ENCODE measurements at places on chromosomes 3 and 15. TPM values are rescaled to one million over a fixed set of nuclear protein-coding genes. Genes with fewer than 3 reads are reported as not detected.

DNA sequence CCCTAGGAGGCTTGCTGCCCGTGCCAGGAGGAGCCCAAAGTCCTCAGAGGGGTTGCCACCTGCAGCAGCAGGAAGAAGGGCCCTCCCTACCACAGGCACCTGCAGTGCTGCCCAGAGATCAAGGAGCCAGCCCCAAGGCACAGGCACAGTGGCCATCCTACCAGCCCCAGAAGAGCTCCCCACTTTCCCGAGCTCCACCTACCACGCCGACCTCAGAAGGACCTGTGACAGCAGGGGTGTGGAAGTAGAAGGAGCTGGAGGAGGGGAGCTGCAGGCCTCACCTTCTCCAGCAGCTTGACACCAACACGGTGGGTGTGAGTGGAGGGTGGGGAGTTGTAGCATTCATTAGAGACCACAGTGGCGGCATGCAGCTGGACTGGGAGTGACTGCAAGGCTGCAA, 485.8 kb downstream of the GABRG3 start:
- no peak for DNase-seq

GRCh38 chr3:42254566-42254965, 11.4 kb downstream of the CCK start:
- DNase-seq: no peak

The ANKDD1A gene
- total RNA-seq: 4.9 TPM

GRCh38 chr3:187066228-187066995, 72.9 kb downstream of the RPL39L start:
- peak; percentile 84 for DNase-seq

The DET1 gene
- 7.7 TPM for total RNA-seq

The HTR3E gene
- not detected for total RNA-seq

- peak; percentile 41 for DNase-seq
These were observed 33.8 kb upstream of the ACP3 start for GRCh38 chr3:132283440-132283839.

The PCSK6 gene
- 4.7 TPM for total RNA-seq

DNA sequence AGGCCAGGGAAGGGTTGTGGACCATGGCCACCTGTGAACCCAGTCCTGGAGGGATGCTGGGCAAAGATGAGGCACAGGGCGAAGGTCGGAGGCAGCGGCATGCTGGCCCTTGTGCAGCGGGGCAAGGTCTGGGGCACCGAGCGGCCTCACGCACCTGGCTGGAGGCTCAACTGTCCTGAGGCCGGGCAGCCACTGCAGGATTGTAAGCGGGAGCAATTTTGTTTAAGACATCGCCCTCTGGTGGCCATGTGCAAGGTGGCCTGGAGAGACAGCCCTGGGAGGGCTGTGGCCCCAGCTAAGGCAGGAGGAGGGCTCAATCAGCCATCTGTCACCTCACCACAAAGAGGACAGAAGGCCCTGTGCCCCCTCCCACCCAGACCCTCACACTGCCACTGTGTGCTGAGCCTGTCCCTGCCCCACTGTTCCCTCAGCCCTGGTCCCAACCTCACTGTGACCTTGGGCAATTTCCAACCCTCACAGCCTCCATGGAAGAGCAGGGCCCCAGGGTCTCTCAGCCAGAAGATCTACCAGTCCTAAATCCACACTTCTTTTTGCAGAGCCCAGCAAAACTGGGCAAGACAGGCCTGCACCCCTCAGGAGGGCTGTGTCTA, 46.2 kb downstream of the TPRA1 start:
- DNase-seq: peak; percentile 96

The MCF2L2 gene
- 6.4 TPM for total RNA-seq

- no peak for DNase-seq
These were observed 260.7 kb downstream of the OPA1 start for GRCh38 chr3:193853511-193854219.

DNA sequence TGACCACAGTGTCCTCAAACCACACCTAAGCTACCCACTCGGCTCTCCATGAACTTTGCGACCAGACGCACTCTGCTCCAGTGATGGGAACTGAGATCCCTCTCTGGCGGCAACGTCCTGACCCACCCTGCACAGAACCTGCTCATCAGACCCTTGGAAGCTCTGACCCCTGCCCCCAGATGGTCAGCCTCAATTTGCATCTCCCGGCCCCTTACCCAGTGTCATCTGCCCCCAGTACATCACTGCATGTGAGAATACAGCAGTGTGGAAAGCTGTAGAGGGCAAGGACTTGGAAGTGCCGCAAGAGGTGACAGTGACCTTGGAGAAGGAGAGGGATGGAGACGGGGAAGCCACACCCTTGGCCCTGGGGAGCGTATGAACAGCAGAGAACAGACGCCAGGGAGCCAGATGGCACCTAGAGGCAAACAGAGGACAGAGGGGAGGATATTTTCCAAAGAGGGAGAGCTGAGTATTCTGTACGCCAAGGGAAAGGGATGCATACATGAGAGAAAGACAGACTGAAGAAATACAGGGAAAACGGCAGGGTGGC, 192.0 kb downstream of the XXYLT1 start:
- no peak for DNase-seq

Data from H7 (cell line).